ENCODE measurements at places on chromosomes 7 and 10.

- DNase-seq = no peak
Measured at GRCh38 chr10:113557424-113557862, 4.6 kb downstream of the HABP2 start.

DNA sequence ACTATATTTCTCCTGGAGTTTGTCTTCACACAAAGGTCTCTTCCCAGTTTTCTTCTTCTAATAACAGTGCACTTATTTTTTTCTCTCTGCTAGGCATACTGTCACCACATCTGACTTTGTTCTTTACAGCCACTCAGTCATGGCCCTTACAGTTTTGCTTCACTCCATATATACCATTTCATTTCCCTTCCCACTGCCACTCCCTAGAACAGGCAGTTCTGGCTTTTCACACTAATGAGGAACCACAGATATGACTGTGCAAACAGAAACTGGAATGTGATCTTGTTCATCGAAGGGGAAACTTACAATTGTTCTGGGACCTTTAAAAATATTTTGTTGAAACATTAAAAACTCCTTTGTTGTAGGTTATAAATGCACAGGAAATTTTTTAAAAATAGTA lies 67.3 kb downstream of the EPDR1 start:
- DNase-seq = no peak

DNA sequence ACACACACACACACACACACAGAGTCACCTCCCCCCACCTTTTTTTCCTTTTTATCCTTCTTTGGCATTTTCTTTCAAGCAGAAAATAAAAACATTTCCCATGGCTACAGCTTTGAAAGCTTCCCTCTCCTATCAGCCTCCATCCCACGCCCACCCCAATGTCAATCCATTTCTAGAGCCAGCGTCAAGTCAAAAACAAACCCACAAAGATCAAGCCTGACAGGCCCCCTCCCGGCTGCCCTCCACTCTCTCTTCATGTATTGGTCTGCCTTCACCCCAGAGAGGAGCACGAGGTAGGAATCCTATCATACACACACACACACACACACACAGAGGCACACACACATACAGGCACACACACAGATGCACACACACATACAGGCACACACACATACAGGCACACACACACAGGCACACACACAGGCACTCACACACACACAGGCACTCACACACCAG lies 8.0 kb upstream of the TNRC18 start:
- no peak for DNase-seq

DNA sequence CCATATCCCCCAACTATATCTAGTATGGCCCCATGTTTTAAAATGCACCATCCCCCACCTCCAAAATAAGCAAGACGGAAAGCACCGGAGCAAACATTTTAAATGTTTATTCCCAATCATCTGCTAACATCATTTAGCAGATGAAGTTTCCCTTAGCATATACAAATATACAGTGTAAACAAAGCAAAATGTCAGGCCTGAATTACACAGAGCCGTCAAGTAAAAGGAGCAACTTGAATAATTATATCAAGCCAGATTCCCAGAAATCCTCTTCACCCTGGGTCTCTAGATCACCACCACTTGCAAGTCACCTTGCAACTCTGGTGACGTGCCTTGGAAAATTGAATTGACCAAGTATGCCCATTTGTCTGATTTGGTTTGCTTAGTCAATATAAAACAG lies 91.6 kb upstream of the COL1A2 start:
- no peak for DNase-seq

GRCh38 chr10:88478256-88478655 lies 104.9 kb downstream of the RNLS start:
- no peak for DNase-seq

GRCh38 chr7:151003572-151003971 lies 12.8 kb downstream of the NOS3 start:
- no peak for DNase-seq

DNA sequence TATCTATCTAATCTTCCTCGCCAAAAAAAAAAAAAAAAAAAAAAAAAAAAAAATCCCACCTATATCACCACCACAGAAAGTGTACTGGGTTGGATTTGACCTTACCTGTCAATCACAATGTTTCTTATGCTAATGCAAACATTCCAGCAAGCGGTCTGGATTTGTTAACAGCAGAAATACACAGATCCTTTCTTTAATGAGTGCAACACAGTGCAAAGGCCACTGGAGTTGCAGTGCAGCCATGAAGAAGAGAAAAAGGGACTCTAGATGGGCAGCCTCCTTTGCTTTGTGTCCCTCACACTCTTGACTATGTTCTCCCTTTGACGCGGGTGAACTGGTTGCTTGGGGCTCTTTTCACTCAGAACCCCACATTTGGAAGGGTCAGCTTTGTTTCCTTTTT lies 127.3 kb upstream of the PRKCQ start:
- no peak for DNase-seq

- DNase-seq = no peak
Measured at GRCh38 chr7:87968021-87968420, 34.0 kb downstream of the ADAM22 start.

GRCh38 chr10:38043516-38043915 lies 33.0 kb downstream of the ZNF33A start:
- DNase-seq = no peak

GRCh38 chr10:102713539-102713813 lies 721 bp downstream of the ARL3 start:
- DNase-seq = no peak

GRCh38 chr7:133931053-133931452 lies 196.1 kb upstream of the LRGUK start:
- no peak for DNase-seq

DNA sequence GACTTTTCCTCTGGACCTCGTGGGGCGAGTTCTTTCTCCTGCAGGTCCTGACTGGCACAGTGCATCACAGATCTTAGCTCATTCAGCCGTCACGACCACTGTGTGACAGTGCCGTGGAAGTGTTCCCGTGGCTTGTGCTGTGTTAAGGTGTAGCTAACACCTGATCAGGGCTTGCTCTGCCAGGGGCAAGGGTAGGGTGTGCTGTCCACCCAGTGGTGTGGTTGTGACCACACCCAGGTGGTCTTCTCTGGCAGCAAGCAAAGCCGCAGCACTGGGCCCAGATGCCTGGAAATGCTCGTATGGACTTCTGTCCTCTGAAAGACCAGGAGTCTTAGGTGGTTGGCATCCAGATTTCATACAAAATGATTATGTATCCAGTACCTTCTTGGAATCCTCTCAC lies 86.2 kb downstream of the GLRX3 start:
- DNase-seq = no peak

DNA sequence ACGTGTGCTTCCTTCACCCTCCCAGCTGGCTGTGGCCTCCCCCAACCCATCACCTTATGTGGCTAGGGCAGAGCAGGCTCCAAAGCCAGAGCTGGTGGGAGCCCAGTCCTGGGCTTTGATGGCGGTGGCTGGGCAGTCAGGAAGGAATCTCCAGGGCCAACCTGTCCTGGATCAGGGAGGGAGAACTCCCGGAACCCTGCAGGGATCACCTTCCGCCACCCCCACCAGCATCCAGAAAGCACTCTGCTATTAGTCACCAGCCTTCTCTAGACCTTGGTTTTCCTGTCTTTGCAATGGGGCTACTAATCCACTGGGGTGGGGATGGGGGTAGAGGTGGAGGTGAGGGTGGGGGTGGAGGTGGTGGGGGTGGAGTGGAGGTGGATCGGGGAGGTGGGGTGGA lies 139.0 kb downstream of the ZMIZ1 start:
- DNase-seq = no peak

DNA sequence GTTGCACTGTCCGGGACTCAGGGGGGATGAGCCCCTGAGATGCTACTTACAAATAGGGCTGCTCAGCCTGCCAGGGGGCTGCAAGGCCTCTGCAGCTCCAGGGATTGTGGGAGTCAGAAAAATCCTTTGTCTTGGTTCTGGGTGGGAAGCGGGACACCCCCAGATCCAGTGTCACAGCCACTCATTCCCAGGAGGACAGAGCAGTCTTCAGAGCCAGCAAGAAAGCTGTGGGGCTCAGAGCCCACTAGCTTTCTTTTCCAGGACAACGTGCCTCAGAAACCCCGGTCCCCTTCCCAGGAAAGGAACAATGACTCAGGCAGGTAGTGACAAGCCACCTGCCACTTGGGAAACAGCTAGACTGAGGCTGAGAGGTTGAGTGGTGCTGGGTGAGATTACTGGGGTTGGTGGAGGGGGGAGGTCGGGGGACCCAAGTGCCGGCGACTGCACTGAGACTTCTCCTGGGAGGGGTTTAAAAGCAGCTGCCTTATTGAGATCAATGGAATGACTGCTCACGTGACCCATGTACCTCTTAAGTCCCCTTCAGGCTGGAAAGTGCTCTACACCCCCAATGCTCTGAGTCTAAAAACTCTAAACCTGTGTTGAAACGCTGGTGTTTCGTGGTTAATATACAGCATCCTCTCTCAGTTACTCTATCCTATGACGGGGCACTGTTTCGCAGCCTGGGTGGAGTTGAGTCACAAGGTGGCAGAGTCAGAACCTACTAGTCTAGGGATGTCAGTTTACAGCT lies 123.6 kb downstream of the UBE2H start:
- DNase-seq = no peak

Measured in GM04503 (cell line).